CD4-positive, alpha-beta T cell treated with Interleukin-4 for 1 hour (primary cell): ENCODE measurements at places on chromosomes 12 and 14.

DNA sequence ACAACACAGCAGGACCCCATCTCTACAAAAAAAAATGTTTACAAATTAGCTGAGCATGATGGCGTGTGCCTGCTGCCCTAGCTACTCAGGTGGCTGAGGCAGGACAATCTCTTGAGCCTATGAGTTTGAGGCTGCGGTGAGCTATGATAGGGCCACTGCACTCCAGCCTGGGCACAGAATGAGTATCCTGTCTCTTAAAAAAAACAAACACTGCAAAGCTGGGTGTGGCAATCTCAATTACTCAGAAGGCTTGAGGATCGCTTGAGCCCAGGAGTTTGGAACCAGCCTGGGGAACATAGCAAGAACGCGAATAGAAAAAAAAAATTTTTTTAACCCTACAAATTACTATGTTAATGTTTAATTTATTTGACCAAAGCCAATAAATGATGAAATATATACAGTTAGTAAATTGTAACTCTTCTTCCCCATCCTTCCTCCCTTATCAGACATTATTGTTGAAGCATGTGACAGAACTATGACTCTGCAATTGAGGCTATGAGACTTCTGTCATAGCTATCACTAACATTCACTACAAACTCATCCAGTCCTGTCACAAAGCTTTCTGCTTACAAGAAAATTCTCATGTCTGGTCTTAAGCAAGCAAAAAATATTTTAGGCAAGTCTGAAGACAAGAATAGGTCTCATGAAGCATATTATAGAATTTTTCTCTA is 9.8 kb downstream of the BTBD7 start:
- DNase-seq = no peak

DNA sequence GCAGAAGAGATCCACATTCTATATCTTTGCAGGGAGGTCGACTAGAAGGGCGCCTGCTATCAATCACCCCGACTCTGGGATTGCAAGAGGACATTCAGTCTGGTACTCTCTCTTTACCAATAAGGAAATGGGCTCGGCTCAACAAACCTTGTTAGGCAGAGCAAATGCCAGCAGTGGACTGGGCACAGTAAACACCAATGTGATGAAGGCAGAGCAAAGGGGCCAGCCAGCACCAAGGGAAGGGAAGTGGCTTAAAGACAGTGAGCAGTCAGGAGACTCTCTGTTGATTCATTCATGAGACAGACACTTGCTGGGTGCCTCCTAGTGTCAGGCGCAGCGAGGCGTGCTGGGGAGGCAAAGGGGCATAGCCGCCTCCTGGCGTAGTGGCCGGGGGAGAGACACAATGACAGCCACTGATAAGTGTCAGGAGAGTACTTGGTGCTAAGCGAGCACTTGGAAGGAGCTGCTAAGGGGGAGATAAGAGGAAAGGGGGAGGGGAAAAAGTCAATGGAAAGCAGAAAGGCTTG is 34.1 kb downstream of the TMCC3 start:
- no peak for DNase-seq

DNA sequence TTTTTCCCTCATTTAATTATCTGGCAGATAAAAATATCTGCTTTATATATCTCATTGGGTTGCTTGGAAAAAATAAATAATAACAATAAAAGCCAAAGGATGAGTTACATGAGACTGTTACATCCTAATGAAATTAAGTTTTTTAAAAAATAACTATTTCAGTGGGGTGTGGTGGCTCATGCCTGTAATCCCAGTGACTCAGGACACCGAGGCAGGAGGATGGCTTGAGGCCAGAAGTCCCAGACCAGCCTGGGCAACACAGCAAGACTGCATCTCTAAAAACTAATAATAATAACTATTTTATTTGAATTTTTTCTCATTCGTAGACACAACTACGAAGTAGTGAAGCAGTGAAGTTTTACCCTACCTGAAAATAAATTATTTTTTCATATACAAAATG is 103.3 kb downstream of the BCAT1 start:
- DNase-seq = no peak

DNA sequence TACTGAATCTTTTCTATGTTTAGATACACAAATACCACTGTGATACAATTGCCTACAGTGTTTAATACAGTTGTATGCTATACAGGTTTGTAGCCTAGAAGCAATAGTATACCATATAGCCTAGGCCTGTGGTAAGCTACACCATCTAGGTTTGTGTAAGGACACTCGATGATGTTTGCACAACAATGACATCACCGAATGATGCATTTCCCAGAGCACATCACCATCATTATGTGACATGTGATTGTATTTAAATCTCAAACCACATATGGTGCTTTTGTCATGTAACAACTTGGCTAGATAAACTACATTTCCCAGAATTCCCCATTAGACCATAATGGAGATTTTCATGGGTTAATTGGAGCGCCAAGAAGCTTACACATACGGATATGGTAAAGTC is 128.4 kb upstream of the CPNE8 start:
- no peak for DNase-seq

GRCh38 chr12:132657004-132657727 is 30.0 kb downstream of the POLE start:
- DNase-seq = no peak

- no peak for DNase-seq
Measured at GRCh38 chr12:89155826-89156225, 196.5 kb downstream of the DUSP6 start.

DNA sequence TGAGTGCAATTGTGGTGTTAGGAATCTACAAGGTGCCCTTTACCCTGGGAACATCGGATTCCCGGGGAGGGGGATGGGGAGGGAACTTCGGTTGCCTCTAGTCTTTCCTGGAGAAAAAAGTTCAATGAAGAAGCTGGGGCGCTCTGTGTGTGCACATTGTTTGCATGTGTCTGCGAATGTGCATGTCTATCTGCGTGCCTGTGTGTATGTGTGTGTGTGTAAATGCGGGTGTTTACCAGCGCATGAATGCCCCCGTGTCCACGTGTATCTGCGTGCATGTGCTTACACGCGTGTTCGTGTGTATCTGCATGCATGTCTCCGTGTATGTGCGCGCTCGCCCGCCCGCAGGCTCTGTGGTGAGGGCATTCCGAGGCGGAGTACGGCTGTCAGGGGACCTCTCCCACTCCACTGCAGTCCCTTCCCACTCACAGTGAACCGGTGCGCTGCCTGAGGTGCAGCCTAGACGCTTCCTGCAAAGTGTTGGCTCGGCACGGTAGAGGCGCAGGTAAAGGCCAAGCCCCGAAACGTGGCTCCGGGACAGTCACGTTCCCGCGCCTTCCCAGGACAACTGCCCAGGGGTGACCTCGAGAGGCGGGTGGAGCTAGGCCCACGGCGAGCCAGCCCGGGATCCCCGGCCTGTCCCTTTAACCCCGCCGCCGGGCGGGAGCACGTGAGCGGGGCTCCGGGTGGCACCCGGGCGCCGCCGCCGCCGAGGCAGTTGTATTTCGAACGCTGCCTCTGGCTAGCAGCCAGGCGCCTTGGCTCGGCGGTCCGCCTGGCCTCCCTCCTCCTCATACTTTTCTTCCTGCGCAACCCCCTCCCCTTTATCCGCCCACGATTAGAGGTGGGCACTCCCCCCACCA is 539 bp upstream of the HMGA2 start:
- DNase-seq = no peak

DNA sequence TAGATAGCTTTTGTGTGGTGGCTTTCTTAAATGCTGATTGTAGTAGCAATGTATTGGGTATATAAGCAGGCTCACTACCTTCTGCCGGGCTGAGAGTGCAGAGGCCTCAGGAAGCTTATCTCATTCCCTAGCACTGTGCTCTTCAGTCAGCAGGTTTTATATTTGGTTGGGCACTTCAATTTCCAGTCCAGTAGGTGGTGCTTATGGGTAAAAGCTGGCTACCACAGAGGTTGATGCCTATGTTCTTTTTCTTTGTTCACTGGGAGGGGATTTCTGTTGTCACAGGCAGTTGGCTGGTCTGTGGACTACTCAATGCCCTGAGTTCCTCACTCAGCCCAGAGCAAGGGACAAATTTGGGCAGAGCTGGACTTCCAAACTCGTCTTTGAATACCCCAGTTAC is 43.0 kb upstream of the GLIPR1 start:
- DNase-seq = peak; percentile 41

DNA sequence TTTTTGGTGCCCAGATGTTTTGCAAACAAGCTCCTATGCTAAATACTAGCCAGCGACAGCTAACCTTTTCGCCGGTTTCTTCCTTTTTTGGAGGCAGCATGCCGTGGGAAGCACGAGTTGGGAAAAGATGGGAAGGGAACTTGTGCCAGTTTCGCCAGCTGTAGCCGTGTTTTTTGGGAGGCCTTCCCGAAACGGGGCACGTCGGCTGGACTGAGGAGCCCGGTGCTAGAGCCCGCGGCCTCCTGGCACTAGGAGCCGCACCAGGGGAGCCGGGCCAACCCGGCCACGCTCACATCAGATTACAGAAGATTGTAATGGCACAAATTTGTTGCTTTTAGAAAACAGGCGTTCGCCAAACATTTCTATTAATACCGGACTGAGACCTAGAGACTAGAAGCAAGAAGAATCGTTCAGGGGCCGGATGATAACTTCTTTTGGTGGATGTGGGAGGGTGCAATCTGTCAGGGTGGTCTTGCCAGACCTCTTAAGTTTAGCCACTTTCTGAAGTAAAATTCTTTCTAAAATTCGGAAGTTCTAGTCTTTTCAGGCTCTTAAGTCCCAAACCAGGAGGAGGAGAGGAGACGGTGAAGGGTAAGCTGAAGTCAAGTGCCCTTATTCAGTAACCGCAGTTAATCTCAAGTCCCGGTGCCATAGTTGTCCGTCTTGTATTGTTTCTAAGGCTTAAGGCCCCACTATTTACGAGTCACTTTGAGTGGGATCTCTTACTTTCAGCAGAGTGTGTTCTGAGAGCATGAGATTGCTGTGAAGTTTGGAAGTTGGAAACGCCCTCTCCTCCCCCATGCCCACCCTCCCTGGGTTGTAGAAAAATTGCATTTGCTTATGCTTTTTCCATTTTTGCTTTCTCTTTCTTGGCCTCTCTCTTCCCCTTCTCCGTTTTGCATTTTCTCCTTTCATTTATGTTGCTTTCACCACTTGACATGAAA is 1.3 kb downstream of the RASSF3 start:
- peak; percentile 40 for DNase-seq

GRCh38 chr12:43237238-43237879 is 314.6 kb downstream of the ADAMTS20 start:
- DNase-seq = no peak

GRCh38 chr12:5396541-5396940 is 35.4 kb upstream of the NTF3 start:
- no peak for DNase-seq

DNA sequence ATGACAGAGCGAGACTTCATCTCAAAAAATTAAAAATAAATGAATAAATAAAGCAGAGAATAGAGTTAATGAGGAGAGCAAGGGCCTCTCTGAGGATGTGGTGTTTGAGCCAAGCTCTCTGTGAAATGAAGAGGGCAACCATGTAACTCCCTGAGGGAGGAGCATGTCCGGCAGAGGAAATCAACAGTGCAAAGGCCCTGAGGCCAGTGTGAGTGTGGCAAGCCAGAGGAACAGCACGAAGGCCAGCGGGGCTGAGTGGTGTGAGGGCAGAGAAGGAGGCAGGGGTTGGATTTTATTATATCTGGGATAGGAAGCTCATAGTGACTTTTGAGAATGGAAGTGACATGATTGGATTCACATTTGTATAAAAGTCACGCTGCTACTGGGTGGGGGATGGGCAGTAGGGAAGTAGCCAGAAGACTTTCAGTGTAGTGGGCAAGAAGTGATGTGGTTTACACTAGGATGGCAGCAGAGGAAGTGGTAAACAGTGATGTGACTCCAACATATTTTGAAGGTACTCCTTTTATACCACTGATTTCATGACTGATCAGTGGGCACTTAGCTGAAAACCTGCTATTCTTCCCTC is 10.3 kb upstream of the LRP1-AS start:
- DNase-seq = peak; percentile 10

DNA sequence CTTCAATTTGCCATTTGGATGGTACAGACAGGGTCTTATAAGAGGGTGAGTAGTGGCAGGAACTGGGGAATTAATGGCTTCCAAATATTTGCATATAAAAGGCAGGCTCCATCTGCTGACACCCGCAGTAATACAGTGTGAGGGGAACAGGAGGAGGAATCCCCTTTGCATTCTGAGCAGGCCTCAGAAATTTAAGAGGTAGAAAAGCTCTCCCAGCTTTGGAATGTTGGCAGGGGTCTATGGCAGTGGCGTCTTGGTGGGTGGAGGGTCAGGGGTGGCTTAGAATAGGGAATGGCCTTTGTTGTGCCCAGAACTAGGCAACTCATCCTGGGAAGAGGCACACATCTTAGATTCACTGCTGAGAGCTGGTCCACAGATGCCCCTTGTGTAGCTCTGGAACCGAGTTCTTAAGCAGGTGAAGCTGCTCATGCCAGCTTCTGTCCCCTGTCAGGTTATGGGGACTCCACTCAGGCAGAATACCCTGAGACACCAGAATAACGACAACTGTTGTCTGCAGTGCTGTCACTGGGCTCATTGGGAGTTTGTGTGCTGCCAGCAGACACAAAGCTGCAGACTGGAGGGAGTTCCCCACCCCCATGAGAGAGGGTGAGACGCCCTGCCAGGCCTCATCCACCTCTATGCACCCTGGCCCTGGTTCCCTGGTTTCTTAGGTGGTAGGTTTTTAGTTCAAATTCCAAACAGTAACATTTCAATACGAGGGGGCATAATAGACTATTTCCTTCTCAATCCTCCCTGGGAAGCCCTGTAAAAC is 190.2 kb downstream of the MON2 start:
- no peak for DNase-seq

GRCh38 chr14:75429562-75429961 is 1.7 kb downstream of the JDP2 start:
- DNase-seq = no peak

GRCh38 chr14:51210594-51210993 is 29.5 kb upstream of the TMX1 start:
- DNase-seq = no peak

- peak; percentile 5 for DNase-seq
Measured at GRCh38 chr12:56520506-56520905, 1.1 kb upstream of the RBMS2 start.

- no peak for DNase-seq
Measured at GRCh38 chr12:11855983-11856374, 206.5 kb downstream of the ETV6 start.
